ENCODE measurements at places on chromosomes 2 and 18.

DNA sequence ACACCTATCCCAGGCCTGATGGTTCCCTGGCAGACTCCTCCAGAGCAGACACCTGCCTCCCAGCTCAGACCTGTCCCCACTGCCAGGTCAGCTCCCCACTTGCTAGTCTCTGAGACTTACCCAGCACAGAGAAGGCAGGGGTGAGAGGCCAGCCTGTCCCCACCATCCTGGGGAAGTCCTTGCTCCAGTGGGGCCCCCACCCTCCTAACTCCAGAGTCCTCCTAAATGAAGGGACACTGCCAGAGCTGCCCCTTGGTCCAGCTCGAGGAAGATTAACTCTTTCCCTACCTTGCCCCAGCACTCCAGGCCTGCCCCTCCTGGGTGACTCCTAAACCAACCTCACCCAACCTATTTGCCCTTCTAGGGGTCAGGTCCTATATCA is 30.4 kb upstream of the TNS1 start:
- no peak for DNase-seq

DNA sequence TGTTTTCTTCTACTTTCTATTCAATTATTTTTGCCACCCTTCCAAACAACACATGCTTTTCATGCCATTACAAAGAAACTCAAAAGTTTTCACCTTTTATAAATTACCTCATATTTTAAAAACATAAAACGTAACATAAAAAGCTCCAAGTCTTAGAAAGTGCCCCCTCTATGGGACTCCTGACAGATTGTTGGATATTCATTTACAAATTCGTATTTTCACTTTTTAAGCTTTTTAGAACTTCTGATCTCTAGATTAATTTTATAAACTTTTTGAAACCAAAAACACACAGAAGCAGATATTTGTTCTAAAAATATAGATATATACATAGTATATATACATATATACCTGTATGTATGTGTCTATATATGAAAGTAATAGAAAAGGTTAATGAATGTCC is 1.5 kb downstream of the COL5A2 start:
- no peak for DNase-seq

DNA sequence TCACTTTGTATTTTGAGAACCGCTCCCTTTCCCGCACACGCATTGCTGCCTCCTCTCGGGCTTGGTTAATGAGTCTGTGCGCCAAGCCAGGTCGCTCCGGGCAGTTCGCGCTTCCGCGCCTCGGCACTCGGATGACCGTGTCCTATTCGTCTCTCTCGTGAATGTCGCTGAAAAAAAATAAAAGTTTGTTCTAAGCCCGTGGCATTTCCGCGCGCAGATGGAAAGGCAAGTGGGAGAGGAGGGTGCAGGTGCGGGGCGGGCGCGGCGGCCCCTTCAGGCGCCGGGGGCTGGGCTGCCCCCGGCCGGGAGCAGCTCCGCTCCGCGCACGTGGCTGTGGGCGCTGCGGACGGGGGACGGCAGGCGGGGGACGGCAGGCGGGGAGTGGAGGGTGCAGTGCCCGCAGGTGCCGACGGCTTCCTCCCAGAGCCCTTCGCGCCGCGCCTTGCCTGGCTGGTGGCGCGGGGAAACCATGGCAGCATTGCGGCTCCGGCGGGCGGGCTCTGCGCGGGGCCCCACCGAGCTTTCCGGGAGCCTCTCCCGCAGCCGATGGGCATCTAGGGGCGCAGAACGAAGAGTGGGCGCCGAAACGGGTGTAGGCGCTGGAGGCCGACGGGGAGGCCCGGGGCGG is 159.6 kb upstream of the SIX2 start:
- no peak for DNase-seq

DNA sequence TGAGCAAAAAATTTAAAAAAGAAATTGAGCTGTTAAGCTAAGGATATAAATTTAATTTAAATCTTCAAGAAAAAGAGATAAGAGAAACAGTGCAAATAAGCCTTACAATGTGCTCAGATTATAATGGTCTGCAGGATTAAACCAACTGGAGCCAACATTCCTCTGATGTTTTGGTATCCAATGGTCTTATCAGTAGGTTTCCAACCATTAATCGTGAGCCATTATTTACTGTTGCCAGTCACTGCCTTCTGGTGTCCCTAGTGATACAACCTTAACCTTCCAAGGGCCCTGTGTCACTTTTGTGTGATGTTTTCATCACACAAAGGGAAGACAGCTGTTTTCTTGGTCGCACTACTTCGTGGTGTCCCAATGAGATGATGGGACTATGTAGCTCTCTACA is 134.5 kb upstream of the CTAGE1 start:
- DNase-seq, result no peak

GRCh38 chr2:75751360-75751759 is 40.6 kb upstream of the GCFC2 start:
- no peak for DNase-seq

- DNase-seq, result no peak
These were observed 743.6 kb downstream of the RNF144A start for GRCh38 chr2:7660816-7661215.

All from CD4-positive, alpha-beta T cell treated with Interleukin-12 subunit alpha and Interleukin-12 subunit beta, for 1 hour (primary cell).